Thoracic aorta (tissue), 2 donors: ENCODE measurements at places on chromosomes 6 and 20. TPM values are rescaled to one million over a fixed set of nuclear protein-coding genes. Genes with fewer than 3 reads are reported as not detected.
A peak's percentile ranks its signal among the peaks of the same experiment; 100 is the strongest.

PIGT gene
- total RNA-seq, result 117 TPM

EPHA7 gene
- total RNA-seq, result 1.8 TPM

BANF2 gene
- total RNA-seq, result not detected

EDN1 gene
- total RNA-seq, result 11.8 TPM

SYNDIG1 gene
- 1.8 TPM for total RNA-seq

ZBP1 gene
- 6.1 TPM for total RNA-seq

NRSN1 gene
- not detected for total RNA-seq

DNA sequence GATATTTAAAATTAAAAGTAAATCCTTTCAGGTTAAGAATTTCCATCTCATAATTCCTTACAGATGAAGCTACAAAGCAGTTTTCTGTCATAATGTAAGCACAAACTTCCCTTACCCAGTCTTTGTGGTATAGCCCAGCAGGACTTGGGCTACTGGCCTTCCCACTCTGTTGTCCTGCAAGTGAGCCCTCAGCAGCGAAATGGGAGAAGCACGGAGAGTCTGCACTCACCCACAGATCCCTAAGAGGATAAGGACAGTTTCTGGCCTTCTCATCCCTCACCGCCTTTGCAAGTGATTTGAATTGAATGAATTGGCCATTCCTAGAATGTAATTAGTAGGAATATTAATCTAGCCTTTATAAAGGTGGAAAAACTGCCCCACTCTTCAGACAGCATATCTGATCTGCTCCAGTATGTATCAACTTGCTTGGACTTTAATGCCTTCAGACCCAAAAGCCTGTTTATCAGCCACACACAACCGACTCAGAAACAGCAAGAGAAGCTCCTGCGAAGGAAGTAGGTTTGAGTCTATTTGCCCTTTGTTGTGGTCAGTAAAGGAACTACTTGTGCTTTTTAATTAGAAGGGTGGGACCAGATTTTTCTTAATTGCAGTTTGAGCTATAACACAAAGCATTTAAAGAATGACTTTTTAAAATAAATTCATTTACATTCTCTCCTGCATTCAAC, 29.9 kb upstream of the PRDM1 start:
- no peaks in the 10 kb centered on the region for H3K36me3 ChIP-seq
- H3K4me1 ChIP-seq, result no peaks in the 10 kb centered on the region
- H3K27ac ChIP-seq, result no peak overlapping the region
- H3K27me3 ChIP-seq, result no peaks in the 10 kb centered on the region
- no peak for DNase-seq
- H3K4me3 ChIP-seq, result no peak overlapping the region

DNA sequence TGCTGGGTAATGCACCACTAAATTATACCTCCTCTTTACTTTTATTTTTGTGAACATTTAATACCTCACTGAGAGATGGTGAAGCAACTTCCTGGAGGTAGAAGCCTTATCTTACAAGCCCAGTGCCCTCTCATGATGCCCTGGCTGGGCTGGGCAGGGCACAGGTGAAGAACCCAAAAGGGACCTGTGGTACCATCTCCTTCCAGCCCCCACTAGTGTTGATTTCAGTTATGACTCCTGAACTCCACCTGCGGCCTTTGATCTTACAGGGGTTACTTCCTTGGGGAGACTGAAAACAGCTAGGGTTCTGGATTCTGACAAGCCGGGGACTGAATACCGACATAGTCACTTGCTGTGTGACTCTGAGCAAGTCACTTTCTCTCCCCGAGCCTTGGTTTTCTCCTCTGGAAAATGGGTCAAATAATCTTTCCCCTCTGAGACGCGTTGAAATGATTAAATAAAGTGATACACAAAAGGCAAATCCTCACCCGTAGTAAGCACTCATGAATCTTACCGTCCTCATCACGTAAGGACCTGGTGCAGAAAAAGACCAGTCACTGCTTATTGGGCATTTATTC, 1.2 kb downstream of the SLC13A3 start:
- H3K27ac ChIP-seq, result no peak overlapping the region
- DNase-seq, result no peak
- H3K4me3 ChIP-seq, result no peak overlapping the region
- H3K36me3 ChIP-seq, result no peaks in the 10 kb centered on the region
- peaks cover 3% of the 10 kb centered on the region for H3K27me3 ChIP-seq
- H3K4me1 ChIP-seq, result peaks cover 19% of the 10 kb centered on the region

DNA sequence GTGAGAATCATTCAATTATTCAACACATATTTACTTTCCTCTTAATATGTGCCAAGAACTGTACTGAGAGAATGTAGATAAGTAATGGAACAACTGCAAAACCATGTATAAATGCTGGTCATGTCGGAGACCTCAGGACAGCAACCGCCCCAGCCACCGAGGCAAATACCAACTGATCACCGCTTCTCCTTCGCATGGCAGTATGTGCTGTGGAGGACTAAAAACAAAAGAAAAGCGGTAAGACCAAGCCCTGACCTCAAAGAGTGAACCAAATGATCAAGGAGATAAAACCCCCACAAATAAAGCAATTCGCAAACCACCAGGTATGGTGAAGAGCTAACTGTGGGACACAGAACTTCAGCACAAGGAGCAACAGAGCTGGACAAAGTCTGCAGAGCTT, 104.3 kb downstream of the TRERF1 start:
- no peaks in the 10 kb centered on the region for H3K27me3 ChIP-seq
- no peak overlapping the region for H3K4me3 ChIP-seq
- no peak for DNase-seq
- no peaks in the 10 kb centered on the region for H3K36me3 ChIP-seq

- no peak overlapping the region for H3K27ac ChIP-seq
- H3K27me3 ChIP-seq, result no peaks in the 10 kb centered on the region
- DNase-seq, result no peak
- no peak overlapping the region for H3K4me3 ChIP-seq
Observed at GRCh38 chr6:40419946-40420728, 167.0 kb downstream of the LRFN2 start.

- H3K4me1 ChIP-seq, result no peaks in the 10 kb centered on the region
- H3K27me3 ChIP-seq, result no peaks in the 10 kb centered on the region
- H3K27ac ChIP-seq, result no peak overlapping the region
- no peaks in the 10 kb centered on the region for H3K36me3 ChIP-seq
- DNase-seq, result no peak
Observed at GRCh38 chr6:129867403-129867802, 6.3 kb upstream of the TMEM244 start.

GRCh38 chr6:16688984-16689636, 72.2 kb downstream of the ATXN1 start:
- H3K4me1 ChIP-seq, result peaks cover 31% of the 10 kb centered on the region
- no peak for DNase-seq
- no peak overlapping the region for H3K27ac ChIP-seq
- no peaks in the 10 kb centered on the region for H3K36me3 ChIP-seq
- no peak overlapping the region for H3K4me3 ChIP-seq

- no peaks in the 10 kb centered on the region for H3K36me3 ChIP-seq
- DNase-seq, result no peak
- no peaks in the 10 kb centered on the region for H3K27me3 ChIP-seq
- H3K4me1 ChIP-seq, result no peaks in the 10 kb centered on the region
- H3K27ac ChIP-seq, result no peak overlapping the region
Observed at GRCh38 chr6:122628714-122629113, 18.5 kb downstream of the PKIB start.

- peak overlapping the region; percentile 98 for H3K4me3 ChIP-seq
- peaks cover 4% of the 10 kb centered on the region for H3K4me1 ChIP-seq
- no peaks in the 10 kb centered on the region for H3K36me3 ChIP-seq
- H3K27ac ChIP-seq, result peak overlapping the region; percentile 99
- no peaks in the 10 kb centered on the region for H3K27me3 ChIP-seq
Observed at GRCh38 chr20:2524709-2525506, 11.5 kb upstream of the TMC2 start.

DNA sequence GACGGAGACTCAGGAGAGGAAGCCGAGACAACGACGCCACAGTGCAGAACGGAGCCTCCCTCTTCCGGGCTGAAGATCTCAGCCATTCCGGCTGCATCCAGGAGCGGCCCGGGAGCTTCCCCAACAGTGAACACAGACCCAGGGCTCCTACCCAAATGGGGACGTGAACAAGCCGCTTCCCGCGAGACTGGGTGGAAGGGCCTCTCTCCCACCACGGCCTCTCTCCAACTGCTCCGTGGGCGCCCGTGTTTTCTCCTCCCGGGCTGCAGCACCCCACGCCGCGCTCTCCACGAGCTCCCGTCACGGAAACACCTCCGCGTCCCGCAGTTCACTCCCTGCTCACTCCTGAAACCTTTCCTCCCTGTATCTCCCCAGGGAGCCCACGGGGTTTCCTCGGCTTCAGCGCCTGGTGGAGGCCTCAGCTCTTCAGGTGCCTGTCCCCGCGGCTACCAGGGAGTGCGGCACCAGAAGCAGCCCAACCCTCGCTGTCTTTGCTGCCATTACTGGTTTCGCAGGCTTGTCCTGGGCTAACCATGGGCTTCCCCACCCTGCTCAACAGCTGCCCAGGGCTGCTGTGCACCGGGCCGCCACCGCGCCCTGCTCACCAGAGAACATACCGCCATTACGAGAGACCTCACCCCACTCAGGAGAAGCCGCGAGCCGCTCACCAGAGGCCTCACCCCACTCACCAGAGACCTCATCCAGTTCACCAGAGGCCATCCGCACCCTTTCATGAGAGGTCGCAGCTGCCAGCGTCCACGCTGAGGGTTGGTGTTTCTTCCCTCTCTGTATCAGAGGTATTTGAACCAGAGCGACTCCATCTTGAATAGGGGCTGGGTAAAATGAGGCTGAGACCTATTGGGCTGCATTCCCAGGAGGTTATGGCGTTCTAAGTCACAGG, 922.8 kb downstream of the QKI start:
- H3K27ac ChIP-seq, result no peak overlapping the region
- H3K36me3 ChIP-seq, result no peaks in the 10 kb centered on the region
- no peak overlapping the region for H3K4me3 ChIP-seq

DNA sequence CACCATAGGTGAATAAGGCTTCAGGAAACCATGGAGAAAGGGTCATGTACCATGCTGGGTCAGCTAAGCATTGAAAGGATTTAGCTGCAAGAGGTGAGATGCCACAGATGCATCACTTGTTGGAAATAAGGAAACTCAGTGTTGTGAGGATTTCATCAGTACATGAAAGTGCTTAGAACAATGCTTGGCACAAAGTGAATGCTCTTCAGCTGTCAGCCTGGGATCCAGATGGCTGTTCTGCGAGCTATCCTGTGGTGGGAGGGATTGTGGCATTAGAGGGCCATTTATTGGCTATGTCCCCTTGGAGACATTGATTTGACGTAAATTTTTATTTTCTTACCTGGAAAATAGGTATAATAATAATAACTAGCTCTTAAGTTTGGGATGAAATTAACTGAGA, 53.0 kb downstream of the ELOVL2 start:
- H3K4me3 ChIP-seq, result no peak overlapping the region
- no peaks in the 10 kb centered on the region for H3K36me3 ChIP-seq
- DNase-seq, result no peak
- H3K4me1 ChIP-seq, result no peaks in the 10 kb centered on the region
- H3K27me3 ChIP-seq, result no peaks in the 10 kb centered on the region
- no peak overlapping the region for H3K27ac ChIP-seq
